ENCODE measurements at places on chromosomes 12 and 14.

GRCh38 chr12:22755629-22756028 is 130.7 kb downstream of the ETNK1 start:
- DNase-seq: no peak

GRCh38 chr14:76486251-76486743 is 110.4 kb downstream of the ESRRB start:
- DNase-seq: no peak

GRCh38 chr12:105705765-105706164 is 375.3 kb downstream of the C12orf75 start:
- DNase-seq: no peak

GRCh38 chr14:50943261-50943942 is 881 bp downstream of the PYGL start:
- DNase-seq: no peak

DNA sequence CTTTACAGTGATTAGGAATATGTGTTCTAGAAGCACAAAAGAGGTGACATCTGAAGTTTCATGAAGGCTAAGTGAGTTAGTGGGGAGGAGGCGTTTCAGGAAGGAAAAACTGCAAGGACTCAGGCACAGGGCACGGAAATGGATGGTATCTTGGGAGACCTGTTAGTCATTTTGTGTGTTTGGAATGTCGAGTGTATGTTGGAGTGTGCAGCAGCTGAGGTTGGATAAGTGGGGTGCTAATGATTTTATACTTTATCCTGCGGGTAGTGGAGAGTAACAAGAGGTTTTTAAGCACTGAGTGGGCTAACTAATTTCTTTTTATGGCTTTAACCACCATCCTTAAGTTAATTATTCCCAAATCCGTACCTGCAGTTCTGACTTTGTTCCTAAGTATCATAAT is 571.5 kb upstream of the FBXO33 start:
- no peak for DNase-seq

DNA sequence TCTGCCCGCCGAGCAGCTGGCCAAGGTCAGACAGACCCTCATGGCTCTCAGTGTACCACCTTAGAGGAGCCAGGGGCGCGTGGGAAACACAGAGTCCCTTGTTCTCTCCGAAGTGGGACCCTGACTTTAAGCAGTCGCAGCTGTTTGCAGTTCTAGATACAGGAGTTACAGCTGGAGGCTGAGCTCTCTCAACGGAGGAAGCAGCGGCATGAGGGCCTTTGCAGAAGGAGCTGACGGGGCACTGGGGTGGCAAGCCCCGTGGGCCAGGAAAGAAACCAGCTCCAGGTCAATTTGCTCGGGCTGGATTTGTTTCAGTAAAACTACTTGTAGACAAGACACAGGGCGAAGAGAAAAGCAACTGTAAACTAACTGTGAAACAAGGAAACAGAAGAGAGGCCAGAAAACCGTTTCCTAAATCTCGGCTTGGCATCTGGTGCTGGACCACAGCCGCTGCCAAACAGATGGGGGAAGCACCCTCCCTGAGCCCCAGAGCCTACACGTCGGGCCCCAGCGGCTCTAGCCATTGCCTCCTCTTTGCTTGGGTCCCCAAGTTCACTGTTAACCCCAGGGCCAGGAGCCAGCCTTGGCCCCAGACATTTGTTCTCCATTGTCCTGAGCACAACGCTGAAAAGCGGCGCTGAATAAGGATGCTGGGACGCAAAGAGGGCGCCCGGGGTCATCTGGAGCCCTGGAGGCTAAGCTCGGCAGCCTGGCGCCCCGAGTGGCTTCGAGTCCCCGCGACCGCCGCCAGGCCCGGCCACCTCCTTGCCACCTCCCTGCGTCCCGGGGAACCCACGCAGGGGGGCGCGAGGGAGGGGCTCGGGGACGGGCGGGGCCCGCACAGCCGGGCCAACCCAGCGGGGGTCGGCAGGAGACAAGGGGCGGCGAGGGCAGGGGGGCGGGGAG is 914 bp upstream of the PACS2 start:
- no peak for DNase-seq

- DNase-seq: no peak
Observed at GRCh38 chr12:31506515-31507306, 84.2 kb downstream of the DENND5B start.

GRCh38 chr14:54343272-54344121 is 53.3 kb upstream of the CDKN3 start:
- DNase-seq: no peak

- no peak for DNase-seq
Observed at GRCh38 chr12:115584156-115584555, 693.3 kb downstream of the MED13L start.

DNA sequence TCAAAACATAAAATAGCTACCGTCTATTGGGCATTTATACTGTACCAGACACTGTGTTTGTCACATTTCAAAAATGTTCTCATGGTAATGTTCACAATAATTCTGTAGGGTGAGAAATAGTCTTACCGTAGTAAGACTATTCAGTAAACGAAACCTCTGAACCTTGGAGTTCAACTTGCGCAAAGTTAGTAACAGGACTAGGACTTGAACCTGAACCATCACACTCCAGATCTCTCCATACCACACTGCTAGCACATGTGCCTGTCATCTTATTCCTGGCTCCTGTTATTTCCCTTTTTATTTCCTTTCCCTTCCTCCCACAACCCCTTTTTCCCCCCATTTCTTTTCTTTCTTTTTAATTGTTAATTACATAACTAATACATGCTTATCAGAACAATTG is 65.4 kb downstream of the PLEKHA5 start:
- DNase-seq: no peak

DNA sequence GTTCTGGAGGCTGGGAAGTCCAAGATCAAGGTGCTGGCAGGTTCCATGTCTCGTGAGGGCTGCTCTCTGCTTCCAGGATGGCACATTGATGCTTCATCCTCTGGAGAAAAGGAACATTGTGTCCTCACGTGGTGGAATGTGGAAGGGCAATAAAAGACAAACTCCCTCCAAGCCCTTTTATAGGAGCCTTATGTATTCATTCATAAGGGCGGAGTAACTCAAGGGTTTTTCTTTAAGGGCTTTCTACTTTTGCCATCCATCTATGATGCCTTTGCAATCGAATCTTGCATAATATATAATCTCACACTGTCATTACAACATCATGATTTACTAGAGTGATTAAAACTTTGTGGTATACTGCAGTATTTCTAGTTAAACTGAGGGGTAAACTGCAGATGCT is 132.7 kb upstream of the DDHD1 start:
- no peak for DNase-seq

DNA sequence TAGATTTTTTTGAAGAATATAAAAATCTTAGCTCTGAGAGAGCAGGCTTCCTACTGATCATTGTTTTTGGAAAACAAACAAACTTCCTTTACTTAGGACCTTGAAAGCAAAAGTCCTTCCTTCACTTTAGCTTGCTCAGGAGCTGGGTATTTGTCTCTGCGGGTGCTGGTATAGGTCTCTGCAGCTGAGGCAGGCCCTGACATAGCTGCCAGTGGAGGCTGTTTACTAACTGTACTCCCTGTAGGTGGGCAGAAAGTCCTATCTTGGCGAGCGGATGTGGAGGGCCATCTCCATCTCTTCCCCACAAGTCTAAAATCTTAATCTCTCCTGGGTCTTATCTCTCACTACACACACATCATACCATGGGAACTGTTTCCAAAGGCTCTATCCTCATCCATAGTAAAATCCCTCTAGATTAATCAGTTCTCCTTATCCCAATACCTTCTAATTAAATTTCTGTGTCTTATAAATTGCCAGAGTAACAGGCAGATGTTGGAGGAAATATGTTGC is 4.1 kb upstream of the MIA2 start:
- DNase-seq: no peak

DNA sequence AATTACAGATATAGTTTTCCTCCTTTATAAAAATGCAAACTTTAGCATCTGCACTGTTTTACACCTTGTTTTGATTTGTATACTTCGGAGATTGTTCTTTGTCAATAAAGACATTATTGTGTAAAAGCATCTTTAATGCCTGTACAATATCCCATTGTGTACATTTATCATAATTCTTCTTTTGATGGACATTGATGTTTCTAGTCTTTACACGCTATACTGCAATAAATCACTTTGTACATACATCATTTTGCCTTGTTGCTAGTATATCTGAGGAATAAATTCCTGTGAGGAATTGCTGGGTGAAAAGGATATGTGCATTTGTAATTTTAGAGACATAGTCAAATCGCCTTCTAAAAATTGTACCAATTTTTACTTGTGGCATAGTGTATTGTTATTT is 30.4 kb downstream of the WDR20 start:
- no peak for DNase-seq

DNA sequence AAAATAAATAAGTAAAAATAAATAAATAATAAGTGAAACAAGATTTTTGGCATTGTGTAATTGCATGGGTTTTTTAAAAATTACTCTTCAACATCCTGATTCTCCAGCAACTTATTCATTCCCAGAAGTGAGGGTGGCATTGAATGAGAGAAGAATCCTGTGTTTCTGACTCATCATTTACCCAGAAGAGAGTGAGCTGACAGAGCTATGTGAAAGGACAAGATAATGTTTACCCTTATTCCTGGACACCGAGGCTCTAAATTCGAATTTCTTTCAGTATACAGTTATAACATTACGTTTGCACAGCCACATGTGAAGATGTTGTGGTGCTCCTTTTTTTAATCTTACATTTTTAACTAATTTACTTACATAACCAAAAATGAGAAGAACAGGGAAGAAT is 36.4 kb downstream of the BBS10 start:
- DNase-seq: no peak

DNA sequence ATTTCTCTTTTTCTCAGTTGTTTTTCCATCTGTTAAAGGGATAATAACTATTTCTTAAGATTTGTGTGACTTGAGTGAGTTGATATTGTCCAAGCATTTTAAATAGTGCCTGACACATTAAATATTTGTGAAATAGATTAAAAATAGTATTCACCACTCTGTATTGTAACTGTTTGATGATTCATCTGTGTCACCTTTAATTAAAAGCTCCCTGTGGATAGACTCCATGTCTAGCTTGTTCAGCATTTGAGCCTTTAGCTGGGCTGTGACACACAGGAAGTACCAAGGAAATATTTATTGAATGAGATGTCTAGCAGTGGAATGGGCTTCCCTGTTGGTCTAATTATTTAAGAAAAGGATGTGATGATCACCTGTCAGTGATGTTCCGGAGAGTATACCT is 1.8 kb upstream of the GLIPR1L2 start:
- no peak for DNase-seq

GRCh38 chr12:121953117-121953692 is 34.8 kb downstream of the CFAP251 start:
- no peak for DNase-seq

DNA sequence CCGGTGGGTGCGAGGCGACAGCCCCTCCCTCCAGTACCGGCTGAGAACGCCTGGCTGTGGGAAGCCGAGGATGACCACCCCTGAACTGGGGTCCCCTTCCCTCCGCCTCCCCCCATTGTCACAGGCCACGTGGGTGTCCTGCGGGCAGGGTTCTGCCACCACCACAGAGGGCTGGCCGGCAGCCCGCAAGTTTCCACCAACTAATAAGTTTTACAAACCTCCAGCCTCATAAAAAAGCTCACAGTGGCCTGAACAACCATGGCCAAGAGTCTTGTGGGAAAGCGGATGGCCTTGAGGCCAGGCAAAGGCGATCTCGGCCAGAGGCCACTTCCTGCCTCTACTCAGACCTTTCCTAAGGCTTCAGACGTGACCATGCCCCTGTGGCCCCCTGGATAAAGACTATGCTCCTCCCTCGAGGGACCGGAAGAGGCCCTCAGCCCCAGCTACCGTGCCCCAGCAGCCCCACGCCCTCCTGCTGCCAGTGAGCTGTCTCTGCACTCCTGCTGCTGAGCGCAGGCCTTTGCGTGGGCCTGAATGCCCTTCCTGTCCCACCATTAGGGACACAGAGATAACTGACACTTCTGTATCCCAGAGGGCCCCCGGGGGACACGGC is 46.1 kb upstream of the DLK1 start:
- no peak for DNase-seq

- DNase-seq: no peak
Observed at GRCh38 chr14:95481391-95482022, 34.9 kb downstream of the SYNE3 start.
